ENCODE measurements at places on chromosomes 3 and 15.

- DNase-seq = no peak
Observed at GRCh38 chr3:42152193-42152592, 61.0 kb downstream of the TRAK1 start.

GRCh38 chr3:83514130-83514914 is 1444.5 kb upstream of the CADM2 start:
- no peak for DNase-seq

- DNase-seq = no peak
Observed at GRCh38 chr3:74592359-74592758, 22.1 kb downstream of the CNTN3 start.

- DNase-seq = no peak
Observed at GRCh38 chr3:95813244-95813643, 1001.1 kb upstream of the EPHA6 start.

- DNase-seq = no peak
Observed at GRCh38 chr15:68017201-68017600, 36.9 kb upstream of the PIAS1 start.

Data from effector CD4-positive, alpha-beta T cell (primary cell).